NCI-H524 treated with DMSO at 0.1 percent for 48 hours (cell line): ENCODE measurements at places on chromosomes 5 and 9.

- no peak for DNase-seq
Measured at GRCh38 chr5:37971483-37972024, 131.7 kb upstream of the GDNF start.

- no peak for DNase-seq
Measured at GRCh38 chr5:1065143-1065750, 46.6 kb downstream of the SLC12A7 start.

DNA sequence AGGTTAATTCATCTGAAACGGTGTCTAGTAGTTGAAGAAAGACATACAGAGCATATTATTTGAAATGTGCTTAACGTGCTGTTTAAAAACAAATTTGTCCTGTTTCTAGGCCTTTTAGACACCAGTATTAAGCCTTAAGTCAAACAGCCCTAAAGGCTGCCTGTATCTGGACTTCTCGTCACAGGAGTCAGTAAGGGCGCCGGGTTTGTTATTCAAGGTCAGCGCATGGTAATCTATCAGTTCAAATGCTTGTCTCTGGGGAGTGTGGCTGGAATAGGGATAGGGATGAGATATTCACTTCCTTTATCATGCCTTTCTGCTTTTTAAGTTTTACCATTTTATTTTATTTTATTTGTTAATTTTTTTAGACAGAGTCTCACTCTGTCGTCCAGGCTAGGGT lies 9.4 kb upstream of the CNOT6 start:
- DNase-seq, result no peak

DNA sequence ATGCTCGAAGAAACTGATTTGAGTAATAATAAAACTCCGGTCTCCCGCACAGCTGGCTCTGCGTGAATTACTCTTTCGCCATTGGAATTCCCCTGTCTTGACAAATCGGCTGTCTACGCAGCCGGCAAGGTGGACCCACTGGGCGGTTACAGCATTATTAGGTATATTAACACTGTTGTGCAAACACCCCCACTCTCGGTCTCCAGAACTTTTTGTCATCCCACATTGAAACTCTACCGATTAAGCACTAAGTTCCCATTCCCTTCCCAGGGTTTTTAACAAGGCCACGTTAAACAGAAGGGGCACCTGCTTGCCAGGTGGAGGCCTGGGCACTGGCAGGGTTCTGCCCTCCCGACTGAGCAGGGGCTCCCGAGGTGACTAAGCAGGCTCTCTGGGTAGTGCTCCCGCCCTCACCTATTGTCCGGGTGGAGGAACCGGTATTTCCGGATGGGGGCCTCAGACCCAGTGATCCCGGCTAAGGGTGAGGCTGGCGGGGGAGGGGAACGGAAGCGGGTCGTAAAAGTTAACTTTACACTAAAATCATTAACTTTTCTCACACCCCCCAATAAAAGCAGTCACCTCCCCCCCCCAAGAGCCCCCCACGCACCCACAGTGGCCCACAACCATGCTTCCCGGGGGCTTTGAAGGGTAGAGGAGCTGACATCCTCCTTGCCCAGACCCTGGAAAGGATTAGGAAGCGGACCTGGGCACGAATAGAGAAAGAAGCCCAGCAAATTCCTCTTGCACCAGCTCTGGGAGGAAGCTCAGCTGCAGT lies 53.5 kb upstream of the TJP2 start:
- no peak for DNase-seq

DNA sequence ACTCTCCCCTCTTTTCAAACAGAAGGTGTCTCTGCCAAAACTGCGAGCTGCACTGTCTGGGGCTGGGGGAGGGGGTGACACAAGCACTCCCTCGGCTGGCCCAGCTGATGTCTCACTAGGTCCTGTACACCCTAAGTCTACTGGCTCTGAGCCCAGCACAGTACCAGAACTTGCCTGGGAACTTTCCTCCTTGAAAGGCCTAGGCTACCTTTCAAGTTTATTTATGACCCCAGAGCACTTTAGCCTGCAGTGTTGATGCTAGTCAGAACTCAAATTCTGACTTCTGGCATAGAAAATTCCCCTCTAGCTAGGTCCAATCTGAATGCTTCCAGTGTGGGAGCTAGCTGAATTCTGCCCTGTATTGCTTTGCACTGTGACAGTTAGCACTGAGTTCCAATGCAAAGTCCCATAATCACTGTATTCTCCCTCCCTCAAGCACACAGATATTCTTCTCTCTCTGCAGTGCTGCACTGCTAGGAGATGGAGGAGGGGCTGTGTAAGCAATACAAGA lies 10.5 kb downstream of the LURAP1L start:
- DNase-seq, result no peak

DNA sequence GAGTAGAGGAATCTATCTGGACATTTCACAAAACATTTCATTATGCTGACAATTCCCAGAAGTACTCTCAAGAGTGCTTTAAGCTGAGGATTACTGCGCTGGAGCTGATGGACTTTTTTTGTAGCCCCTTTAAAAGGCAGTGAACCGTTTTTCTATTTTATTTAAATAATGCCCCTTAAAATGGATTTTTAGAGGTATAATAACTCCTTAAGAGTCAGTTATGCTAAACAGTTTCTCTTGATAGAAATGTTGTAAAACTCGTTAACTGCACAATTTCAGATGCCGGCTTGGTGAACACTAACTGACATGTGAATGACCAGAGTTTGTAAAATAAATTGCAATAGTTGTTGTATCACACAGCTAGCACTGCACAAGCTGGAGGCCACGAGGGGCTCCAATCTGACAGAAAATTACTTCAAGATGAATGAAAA lies 174.0 kb downstream of the NR2F1-AS1 start:
- peak; percentile 31 for DNase-seq

GRCh38 chr5:155140646-155141045 lies 127.1 kb downstream of the KIF4B start:
- no peak for DNase-seq

GRCh38 chr5:96752341-96753016 lies 55.3 kb downstream of the ERAP1 start:
- peak; percentile 5 for DNase-seq

GRCh38 chr5:81268521-81269196 lies 32.7 kb upstream of the ZCCHC9 start:
- DNase-seq, result no peak

GRCh38 chr5:32714836-32715235 lies 3.7 kb downstream of the NPR3 start:
- DNase-seq, result no peak

DNA sequence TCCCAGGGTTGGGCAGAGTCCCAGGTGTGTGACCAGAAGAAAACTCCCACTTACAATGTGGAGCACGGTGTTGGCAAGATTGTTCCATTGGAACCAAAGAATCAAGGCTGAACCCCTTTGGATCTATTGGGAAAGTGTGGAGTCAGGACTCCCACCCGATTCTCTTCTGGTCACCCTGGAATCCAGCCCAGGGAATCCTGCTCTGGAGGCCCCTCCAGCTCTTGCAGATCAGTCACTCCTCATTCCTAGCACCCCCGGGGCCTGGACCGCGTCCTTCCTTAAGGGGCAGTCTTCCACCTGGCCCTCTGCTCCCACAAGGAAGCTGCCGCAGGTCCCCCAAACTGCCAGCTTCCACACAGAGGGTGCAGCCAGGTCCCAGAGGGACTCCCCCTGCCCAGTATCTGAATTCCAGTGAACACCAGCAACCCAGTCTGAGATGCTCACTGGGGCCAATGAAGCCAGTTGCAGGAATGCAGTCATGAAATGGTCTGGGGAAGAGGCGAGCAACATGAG lies 170.1 kb downstream of the GADD45G start:
- no peak for DNase-seq

DNA sequence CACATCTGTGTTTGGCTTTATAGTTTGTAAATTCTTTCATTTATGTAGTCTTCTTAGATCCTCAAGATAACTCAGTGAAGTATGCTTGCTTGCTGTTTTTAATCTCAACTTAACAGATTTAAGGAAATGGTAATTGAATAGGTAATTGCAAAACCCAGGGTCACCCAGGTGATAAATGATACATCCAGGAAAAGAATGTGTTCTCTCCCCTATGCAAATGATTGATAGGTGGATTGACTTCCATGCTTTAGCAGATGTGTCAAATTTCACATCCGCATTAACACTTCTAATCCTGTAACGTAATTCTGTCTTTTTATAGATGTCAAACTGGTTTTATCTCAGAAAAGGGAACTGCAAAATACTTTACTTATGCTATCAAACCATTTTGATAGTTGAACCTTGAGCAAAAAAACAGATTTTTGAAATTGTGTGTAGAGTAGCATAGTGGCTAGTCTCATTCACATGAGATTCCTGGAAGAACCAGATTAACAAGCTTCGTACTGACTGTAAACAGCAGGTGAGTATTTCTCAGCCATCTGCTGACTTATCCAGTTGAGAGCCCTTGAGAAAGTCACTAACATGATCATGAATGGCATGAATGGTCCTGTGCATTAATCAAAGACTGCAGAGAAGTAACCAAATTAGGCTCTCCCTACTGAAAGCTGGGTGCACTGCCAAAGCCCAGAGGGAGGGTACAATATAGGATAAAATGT lies 86.7 kb upstream of the PAM start:
- peak; percentile 69 for DNase-seq

DNA sequence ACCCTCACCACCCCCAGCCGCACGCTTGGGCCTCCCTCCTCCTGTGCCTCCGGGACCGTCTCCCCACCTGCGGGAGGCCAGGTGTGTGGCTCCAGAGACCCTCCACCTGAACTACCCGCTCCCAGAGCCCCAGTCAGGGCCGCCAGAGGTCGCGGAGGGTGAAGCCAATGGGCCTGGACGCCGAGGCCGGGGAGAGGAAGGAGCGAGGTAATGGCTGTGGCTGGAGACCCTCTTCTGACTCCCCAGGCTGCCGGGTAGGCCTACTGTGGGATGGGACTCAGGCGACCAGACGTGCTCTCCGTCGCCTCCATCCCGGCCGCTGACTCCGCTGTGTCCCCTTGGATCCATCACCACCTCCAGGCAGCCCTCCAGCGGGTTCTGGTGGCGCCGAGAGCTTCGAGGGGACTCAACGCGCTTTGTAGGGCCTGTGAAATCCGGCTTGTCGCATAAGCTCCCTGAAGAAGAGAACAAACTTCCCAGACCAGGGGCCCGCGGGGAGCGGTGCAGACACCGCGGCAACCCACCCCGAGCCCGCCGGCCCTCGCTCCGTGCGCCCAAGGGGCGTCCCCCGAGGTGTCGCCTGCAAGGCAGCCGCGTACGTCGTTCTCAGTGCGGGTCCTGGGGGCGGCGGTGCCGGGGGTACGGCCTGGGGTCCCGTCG lies 12.6 kb downstream of the IRX2 start:
- no peak for DNase-seq

DNA sequence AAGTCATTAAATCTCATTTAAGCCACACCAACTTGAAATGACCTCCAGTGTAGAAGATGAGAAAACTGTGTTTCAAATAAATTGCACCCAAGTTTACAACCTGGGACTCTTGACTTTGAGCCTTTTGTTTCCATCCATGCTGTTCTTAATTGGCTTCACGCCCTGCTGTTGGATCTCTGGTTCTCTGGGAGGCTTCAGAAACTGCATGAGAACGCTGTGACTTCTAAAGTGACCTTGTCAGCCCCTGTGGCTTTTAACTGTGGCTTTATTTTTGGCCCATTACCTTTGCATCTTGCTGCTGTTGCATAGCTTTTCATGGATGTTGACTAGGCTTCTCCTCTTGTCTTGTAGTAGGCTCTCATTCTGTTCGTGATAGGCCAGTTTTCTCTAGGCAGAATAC lies 29.3 kb downstream of the TNFAIP8 start:
- DNase-seq, result no peak

DNA sequence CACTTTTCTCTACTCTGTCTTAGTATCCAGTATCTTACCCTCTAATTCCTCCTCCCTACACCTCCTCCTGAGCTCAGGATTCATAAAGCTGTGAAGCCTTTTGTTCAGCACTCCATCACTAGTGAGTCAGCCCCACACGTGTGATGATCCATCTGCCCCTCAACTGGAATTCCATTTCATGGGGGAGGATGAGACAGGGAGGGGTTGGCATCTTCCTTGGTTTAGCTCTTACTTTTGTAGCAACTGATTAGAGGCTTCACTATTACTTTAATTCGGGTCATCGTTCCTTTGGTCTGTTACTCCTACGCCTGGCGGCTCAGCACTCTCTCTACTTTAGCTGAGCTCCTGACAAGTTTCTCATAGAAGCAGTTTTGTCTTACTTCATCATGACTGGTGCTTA lies 11.8 kb downstream of the BTNL8 start:
- DNase-seq, result no peak

DNA sequence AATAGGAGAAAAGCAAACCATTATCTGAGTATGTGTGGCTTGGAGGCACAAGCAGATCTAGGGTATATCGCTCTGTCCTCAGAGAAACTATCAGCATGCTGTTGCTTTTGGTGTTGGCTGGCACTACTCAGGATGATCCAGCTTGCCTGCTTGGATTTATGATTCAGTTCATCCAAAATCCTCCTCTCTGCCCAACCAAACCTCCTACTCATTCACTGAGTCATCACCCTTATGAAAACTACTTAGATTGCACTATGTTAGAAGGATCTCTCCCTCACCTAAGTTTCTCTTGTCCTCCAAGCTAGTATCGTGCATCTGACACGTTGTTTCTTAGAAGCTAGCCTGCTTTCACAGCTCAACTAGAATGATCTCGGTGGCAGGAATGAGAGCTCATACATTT lies 14.2 kb upstream of the ZBED3 start:
- no peak for DNase-seq

DNA sequence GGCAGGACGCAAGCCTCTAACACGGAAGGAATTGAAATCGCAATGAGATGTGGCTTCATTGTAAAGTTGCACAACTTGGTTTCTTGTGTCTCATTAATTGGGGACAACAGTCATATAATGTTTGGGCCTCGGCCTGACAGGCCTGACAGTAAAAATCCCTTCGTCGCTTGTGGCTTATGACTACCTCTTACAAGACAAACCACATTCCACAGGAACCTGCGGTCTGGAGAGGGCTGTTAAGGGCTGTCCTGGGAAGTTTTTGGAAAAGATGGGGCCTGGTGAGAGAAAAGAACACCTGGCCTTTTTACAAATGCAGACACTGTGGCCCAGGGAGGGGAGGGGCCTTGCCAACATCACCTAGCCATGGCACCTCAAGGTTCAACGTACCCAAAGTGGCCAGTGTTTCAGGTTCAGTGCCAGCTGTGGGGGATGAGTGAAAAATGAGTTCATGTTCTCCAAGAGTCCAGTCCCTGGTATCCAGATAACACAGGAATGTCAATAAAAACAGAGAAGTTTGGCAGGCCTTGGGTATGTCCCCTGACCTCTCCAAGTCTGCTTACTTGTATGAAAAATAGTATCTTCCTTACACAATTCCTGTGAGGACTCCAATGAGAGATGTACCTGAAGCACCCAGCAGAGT lies 22.2 kb downstream of the SHB start:
- DNase-seq, result no peak

DNA sequence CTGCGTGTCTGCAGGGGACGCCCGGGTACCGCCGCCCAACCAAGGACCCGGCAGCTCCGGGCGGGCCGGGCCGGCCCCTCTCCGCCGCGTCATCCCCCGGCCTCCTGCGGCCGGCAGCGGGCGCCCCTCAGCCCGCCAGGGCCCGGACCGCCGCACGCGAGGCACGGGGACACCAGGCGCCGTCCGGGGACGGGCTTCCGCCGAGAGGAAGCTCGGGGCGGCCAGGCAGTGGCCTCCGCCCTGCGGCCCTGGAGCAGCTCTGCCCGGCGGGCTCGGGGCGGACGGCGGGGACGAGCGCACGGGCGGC lies 373 bp downstream of the FBXW5 start:
- DNase-seq, result no peak
